ENCODE measurements at places on chromosomes 16 and 17. TPM values are rescaled to one million over a fixed set of nuclear protein-coding genes. Genes with fewer than 3 reads are reported as not detected.

Gene ZNF205
- total RNA-seq: 15.3 TPM

Gene CRHR1
- not detected for total RNA-seq

DNA sequence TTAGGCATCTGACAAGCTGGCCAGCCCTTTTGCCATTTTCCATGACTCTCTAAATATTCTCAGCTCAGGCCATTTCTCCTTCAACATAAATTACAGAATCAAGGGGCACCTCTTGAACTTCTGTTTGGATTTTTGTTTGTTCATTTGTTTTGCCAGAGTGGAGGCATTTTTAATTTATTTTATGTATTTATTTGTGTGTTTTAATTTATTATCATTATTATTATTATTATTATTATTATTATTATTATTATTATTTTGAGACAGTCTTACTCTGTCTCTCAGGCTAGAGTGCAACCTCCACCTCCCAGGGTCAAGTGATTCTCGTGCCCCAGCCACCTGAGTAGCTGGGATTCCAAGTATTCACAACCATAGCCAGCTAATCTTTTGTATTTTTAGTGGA is 1578.0 kb downstream of the CDH8 start:
- no peak for DNase-seq

DNA sequence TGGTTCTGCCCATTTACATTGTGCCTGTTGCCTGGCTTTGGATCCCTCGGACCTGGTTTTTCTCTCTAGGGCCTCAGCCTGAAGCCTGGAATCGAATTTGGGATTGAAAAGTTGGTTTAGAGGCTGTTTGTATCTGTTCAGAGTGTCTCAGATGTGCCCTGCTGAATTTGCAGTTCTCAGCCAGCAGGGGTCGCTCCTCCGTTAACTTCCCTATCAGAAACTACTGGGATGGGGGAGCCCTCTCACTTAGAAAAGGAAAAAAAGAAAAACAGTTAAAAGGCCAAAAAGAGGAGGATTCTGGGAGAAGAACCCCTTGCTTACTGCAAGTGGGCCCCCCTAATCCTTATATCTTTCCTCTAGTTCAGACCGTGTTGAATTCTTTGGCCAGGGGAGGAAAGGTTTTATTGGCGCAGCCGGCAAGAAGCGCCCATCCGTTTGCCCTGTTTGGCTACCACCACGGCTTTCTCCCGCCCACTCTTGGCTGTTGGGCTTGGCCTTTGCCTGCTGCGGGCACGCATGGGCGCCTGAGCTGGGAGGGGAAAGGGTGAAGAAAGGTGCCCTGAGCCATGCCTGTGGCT is 8.7 kb downstream of the FZD2 start:
- no peak for DNase-seq

GRCh38 chr17:74452841-74453661 is 13.4 kb upstream of the CD300A start:
- no peak for DNase-seq

- peak; percentile 82 for DNase-seq
Observed at GRCh38 chr17:6940186-6940649, 55.6 kb upstream of the ALOX12 start.

DNA sequence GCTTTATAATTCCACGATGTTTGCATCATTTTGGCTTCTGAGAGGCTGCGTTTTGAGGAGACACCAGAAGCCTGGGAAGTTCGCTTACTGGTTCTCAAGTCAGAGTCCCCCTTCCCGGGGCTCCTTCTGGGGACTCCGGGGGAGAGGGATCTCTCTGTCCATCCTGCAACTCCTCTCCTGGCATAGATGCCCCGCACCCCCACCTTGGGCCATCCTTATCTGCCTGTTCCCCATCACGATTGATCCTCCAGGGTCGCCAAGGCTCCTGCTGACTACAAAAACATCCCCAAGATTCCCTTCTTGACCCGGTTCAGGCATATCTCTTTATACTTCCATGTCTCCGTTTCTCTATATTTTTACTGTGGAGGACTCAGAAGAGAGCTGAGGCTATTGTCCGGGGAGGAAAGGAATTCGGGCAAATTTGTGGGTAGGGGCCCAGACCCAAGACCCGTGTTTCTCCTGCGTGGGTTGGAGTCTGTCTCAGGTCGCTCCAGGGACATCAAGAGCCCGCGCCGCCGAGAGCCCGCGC is 18.4 kb upstream of the HOXB13 start:
- no peak for DNase-seq

GRCh38 chr16:67552476-67552875 is 9.8 kb upstream of the CTCF start:
- DNase-seq: no peak

GRCh38 chr16:75097941-75098901 is 18.4 kb downstream of the LDHD start:
- DNase-seq: no peak

DNA sequence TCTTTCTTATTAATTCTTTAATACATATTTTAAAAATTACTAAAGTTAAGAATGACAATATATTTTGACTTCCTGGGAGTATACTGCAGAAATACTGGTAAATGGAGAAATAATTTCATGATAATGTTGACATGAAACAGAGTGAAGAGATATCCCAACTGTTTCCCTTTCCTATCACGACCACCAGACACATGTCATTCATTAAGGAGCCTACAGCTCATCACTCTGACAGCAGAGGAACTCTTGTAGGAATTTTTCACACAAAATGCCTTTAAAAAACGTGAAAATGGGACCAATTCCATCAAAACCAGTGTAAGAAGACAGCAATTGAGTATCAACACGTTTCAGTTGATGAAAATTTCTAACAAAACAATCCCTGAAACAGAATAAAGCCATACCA is 172.9 kb upstream of the CPHXL start:
- DNase-seq: no peak

GRCh38 chr17:78272181-78272913 is 40.9 kb downstream of the TMEM235 start:
- peak; percentile 17 for DNase-seq

GRCh38 chr17:29076722-29077121 is 33.8 kb downstream of the PIPOX start:
- DNase-seq: no peak
